ENCODE measurements at places on chromosomes 13 and 19.
A peak's percentile ranks its signal among the peaks of the same experiment; 100 is the strongest.

DNA sequence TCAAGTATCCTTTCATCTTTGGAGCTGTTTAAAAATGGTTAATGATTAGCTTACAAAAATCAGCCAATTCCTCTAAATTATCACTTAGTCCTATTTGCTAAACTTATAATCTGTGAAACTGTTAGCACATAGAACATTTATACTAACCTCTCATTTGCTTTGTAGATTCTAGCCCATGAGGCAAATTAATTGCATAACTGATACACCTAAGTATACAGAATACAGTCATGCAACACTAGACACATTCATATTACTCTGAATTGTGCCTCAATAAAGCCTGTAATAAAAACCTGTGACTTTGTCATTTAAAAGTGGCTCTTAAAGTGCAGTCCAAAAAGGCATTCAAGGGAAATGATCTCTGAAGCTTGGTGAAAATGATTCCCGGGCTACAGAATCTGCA is 21.0 kb downstream of the SERPINE3 start:
- no peak for DNase-seq

DNA sequence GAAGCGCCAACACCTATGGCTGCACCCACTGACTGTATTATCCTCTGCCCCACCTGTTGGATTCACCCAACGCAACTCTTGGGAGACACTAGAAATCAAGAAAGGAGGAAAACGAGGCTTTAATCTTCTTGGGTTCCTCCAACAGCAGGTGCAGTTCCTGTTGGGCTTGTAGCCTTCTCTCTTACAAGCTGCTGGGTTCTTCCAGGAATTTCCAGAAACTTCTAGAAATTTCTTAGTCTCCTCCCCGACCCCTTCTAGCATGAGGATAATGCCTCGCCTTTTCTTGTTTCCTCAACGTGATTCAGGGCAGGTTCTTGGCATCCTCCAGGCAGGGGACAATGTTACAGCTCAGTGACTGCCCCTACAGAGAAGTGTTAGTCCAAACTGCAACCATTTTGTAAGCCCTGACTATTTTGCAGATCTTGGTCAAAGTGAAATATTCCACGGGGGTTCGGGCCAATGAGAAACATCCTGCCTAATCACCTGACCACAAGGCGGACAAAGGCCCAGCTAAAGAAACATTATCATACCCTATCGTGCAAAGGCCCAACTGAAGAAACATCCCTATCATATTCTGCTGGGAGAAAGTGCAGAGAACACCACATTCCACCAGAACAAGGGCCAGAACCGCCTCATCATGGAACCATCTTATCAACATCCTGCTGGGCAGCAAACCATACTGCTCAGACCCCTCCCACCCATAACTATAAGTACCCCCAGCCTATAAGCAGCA is 614 bp upstream of the PNMA8A start:
- no peak for DNase-seq

DNA sequence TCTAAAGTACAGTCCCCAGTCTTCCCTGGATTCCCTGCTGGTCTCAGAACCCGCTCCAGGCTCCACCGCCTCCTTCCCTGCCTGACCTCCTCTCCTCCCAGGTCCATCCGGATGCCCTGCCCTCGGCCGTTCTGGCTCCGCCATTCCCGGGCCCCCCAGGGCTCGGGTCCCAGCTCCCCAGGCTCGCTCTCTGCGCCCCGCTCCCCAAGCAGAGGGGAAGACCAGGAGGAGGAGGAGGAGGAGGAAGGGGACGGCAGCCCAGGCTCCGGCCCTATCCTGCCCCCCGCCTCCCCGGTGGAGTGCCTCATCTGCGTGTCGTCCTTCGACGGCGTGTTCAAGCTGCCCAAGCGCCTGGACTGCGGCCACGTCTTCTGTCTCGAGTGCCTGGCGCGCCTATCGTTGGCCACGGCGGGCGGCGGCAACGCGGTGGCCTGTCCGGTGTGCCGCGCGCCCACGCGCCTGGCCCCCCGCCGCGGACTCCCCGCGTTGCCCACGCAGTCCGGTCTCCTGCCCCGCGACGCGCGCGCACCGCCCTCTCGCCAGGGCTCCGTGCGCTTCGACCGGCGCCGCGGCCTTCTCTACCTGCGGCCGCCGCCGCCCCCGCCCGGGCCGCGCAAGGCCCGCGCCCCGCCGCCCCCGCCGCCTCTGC is 647 bp downstream of the RNF225 start:
- no peak for DNase-seq

- no peak for DNase-seq
Observed at GRCh38 chr13:98471934-98472333, 105.0 kb downstream of the STK24 start.

GRCh38 chr19:48239582-48240141 is 16.1 kb downstream of the CARD8 start:
- DNase-seq, result no peak

- DNase-seq, result no peak
Observed at GRCh38 chr19:28257396-28257795, 955.6 kb downstream of the UQCRFS1 start.

- DNase-seq, result no peak
Observed at GRCh38 chr13:28684257-28684656, 25.3 kb downstream of the POMP start.

DNA sequence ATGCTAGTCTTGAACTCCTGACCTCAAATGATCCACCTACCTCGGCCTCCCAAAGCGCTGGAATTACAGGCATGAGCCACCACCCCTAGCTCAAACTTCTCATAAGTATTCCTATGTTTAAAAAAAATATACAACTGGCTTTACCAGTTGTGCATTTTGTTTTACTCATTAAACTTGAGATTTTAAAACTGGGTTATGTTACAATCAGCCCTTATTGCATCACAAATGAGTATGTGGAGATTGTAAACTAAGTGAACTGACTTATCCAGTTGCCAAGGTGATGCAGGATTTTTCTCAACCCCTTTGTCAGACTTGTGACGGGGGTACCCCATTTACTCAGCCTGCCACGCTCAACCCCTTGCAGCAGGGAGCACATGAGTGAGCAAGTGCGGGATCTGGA is 14.4 kb upstream of the GTF2F2 start:
- DNase-seq, result no peak

- DNase-seq, result no peak
Observed at GRCh38 chr19:7670790-7671189, 1.9 kb downstream of the RETN start.

- DNase-seq, result no peak
Observed at GRCh38 chr13:26253262-26253786, 605 bp upstream of the CDK8 start.

DNA sequence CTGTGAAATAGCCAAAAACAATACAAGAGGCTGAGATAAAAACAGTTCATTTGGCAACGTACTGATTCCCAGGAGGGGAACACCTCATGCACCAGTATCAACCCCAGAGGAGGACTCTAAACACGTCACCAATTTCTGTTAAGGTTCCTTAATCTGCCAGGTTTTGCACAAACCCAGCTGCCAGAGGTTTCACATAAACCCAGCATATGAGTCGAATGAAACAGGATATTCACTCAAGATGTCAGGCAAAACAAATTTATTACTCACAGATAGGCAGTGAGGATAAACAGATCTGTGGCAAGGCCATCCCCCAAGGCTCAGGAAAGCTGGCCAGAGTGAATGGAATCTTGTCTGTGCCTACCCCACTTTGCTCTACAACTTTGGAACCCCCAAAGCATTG is 210.9 kb downstream of the GPC5 start:
- DNase-seq, result no peak

DNA sequence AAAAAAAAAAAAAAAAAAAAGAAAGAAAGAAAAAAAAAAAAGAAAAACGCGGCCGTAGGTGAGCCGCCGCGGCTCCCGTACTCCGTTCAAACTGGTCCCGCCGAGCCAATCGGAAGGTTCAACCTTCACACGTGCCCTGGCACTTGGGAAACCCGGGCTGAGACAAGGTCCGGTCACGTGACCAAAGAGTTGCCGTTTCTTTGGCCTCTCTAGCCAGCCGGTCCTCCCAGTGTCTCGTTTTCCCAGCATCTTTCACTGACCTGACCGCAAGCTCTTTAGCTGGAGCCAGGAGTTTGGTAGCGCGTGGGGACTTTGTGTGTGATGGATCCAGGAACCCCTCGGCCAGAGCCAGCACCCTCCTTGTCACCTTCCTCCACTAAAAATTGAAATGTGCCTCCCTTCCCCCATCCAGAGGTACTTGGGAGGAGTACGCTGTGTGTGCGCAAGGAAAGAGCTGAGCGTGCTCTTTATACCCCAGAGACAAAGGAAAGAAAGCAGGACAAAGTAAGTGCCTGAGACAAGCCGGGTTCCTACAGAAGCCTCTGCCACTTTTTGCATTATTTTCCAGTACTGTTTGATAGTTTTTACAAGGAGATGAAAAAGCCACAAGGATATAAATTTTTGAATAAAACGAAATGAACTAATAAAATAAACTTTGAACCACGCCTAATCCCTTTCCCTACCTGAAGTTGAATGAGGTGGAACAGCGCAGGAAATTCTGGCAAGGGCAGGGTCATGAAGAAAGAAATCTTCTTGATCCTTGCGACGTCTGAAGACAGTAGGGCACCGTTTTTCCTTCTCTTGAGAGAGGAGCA is 959 bp downstream of the TNPO2 start:
- DNase-seq, result peak; percentile 90

- no peak for DNase-seq
Observed at GRCh38 chr13:113065406-113066141, 40.0 kb upstream of the F7 start.

DNA sequence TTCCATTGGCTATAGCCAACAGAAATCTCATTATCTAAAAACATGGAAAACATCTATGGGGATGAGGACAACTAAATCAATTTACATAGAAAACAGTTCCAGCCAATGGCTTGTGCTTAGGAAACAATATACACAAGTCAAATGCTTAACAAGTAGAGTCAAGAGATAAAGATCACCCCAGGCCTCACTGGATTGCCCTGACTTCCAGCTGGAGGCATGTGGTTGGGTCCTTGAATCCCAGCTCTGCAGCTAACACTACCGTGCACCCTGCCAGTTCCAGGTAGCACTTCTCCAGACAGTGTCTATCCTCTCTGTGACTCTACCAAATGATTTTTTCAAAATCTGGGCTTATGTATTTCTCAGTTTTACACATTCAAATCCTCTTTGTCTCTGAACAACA is 80.2 kb downstream of the DOCK9 start:
- DNase-seq, result no peak

- DNase-seq, result no peak
Observed at GRCh38 chr13:75357576-75358289, 124.2 kb downstream of the TBC1D4 start.

GRCh38 chr19:1265615-1266128 is 3.5 kb upstream of the CIRBP start:
- no peak for DNase-seq

DNA sequence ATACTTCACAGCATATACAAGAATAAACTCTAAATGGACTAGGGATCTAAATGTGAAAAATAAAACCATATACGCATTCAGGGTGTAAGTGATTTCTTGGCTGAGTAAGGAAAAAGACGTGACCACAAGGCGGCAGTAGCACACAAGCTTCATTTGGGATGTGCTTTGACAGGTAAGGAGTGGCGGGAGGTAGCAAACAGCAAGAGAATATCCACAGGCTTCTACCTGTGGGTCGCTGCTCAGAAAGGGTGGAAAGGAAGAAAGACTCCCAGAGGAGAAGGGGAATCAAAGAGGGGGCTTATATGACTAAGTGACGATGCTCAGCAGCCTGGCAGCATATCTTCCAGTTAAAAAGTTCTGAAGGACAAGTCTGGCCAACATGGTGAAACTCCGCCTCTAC is 2.5 kb upstream of the ZNF121 start:
- peak; percentile 57 for DNase-seq

GRCh38 chr13:36903925-36904595 is 16.0 kb downstream of the SMAD9 start:
- DNase-seq, result peak; percentile 99

DNA sequence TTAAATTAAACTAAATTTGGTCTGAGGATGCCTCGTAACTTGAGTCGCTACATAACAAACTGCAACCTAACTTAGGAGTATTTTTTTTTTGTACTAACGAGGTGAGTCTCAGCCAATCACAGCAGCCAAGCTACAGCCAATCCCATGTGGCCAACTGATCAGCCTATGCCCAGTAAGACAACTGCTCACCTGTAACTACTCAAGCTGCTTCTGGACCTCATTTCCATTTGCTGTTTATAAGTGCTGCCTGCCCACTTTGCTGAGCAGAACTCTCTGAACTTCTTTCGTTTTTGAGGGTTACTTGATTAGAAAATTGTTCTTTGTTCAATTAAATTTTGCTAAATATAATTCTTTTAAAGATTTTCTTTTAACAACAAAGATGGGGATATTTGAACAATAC is 3.8 kb downstream of the CPB2 start:
- no peak for DNase-seq

DNA sequence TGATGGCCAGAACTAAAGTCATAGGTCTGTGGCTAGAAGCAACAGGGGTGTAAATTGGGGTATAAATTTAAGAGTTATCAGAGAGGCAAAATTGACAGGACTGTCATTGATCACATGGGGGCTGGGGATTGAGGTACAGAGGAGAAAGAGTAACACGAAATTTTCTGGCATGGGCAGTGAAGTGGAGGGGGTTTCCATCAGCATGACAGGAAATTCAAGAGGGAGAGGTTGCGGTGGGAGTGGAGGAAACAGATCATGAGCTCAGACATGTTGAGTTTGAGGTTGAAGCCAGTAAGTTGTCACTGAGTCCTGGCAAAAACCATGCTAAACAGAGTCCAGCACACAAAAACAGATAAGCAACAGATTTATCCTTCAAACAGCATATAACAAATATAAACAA is 192.1 kb upstream of the TSC22D1 start:
- DNase-seq, result no peak

DNA sequence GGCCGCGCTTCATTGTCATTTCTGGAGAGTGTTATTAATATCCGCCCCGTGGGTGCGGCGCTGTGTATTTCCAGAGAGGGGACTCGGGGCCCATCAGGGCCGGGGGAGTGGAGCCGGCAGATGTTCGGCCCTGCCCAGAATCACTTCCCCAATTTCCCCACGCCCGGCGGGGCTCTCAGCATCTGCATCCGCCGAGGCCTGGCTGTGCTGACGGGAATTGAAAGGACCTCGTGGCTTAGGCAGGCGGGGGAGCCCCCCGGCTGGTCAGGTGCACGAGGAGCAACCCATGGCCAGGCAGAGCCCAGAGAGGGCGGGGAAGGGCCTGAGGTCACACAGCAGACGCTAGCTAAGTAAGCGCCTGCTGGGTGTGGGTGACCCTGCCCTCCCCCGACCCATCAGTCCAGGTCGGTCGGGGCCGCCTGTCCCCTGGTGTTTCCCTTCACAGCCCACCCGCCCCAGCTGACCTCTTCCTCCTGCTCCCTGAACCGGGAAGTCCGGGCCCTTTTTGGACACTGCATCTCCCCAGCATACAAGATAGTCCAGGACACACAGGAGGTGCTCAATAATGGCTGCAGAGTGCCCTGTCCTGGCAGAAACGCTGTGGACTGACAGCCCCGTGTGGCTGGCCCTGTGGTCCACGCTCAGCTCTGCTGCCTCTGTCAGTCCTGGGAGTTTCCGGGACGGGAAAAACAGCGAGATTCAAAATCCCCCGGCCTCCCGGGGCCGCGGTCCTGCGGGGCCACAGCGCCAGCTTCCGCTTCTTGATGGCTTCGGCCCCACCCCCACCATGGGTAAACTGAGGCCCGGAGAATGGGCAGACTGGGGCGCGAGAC is 22.1 kb downstream of the ARID3A start:
- DNase-seq, result no peak

Data from NCI-H1417 treated with DMSO at 0.1 percent for 48 hours (cell line).